Activated CD4-positive, alpha-beta T cell treated with anti-CD3 and anti-CD28 coated beads, Interleukin-2, amount 10 ng/mL, durations not matched to agents 24 days and 14 days (primary cell): ENCODE measurements at places on chromosomes 16 and 17. TPM values are rescaled to one million over a fixed set of nuclear protein-coding genes. Genes with fewer than 3 reads are reported as not detected.

GRCh38 chr16:23286131-23286532 is 16.0 kb upstream of the SCNN1B start:
- no peak overlapping the region for H3K27ac ChIP-seq
- H3K4me3 ChIP-seq, result no peak overlapping the region
- peaks cover 3% of the 10 kb centered on the region for H3K27me3 ChIP-seq
- H3K36me3 ChIP-seq, result no peaks in the 10 kb centered on the region
- H3K4me1 ChIP-seq, result peaks cover 2% of the 10 kb centered on the region

GRCh38 chr16:25184771-25185170 is 32.0 kb upstream of the AQP8 start:
- no peaks in the 10 kb centered on the region for H3K4me1 ChIP-seq
- H3K27ac ChIP-seq, result no peak overlapping the region
- no peaks in the 10 kb centered on the region for H3K36me3 ChIP-seq
- no peaks in the 10 kb centered on the region for H3K27me3 ChIP-seq

DNA sequence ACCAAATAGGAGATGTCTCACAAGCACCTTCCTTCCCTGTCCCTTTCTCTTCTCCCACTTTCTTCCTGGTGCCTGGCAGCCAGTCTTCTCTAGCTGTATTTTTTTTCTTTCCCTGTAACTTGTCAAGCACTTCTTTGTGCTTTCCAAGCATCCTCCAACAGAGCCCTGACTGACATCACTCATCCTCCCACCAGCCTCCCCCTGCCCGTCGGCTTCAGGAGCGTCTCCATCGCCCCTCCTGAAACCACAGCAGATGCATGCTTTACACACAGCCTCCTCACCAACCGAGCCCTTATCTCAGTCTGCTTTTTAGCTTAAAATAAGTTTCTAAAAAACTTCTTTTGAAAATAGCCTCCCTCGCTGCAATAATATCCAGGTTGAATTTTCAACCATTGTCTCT is 268.7 kb upstream of the CDH5 start:
- H3K4me3 ChIP-seq, result no peak overlapping the region
- H3K27ac ChIP-seq, result no peak overlapping the region
- DNase-seq, result no peak

DNA sequence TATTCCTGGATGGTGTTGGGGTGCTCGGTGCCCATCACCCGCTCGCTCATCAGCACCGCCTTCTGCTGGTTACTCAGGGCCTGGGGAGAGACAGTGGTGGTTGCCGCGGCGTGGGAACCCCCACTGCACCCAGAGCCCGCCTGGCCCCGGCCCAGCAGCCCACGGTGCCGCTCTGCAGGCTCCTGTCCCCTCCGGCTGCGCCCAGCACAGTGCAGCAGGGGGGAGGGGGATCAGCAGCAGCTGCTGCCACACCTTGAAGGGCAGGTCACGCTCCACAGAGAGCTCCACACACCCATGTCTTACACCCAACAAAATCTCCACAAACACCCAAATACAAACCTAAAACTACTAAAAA is 18.8 kb downstream of the CLUH start:
- H3K4me1 ChIP-seq, result no peaks in the 10 kb centered on the region
- H3K27ac ChIP-seq, result no peak overlapping the region
- H3K27me3 ChIP-seq, result no peaks in the 10 kb centered on the region

DNA sequence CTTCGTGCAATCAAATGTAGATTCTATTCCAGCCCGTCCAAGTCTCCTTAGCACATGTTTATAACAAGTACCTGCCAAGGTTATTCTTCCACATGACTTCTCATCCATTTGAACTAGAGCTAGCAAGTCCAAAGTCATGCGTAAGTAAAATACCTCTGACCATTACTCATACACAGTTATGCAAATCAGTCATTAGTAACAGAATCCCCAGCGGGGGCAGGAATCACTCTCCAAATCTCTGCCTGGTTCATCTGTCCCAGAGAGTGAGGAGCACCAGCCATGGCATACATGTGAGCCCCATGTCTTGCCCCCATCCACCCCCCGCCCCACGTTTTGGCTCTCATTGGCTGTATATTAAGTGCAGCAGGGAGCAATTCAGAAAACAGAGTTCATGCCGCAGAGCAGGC is 27.7 kb downstream of the SRL start:
- H3K36me3 ChIP-seq, result no peaks in the 10 kb centered on the region
- no peak overlapping the region for H3K4me3 ChIP-seq
- H3K27ac ChIP-seq, result no peak overlapping the region
- DNase-seq, result no peak
- peaks cover 4% of the 10 kb centered on the region for H3K27me3 ChIP-seq
- no peaks in the 10 kb centered on the region for H3K4me1 ChIP-seq

- DNase-seq, result no peak
- peaks cover 12% of the 10 kb centered on the region for H3K4me1 ChIP-seq
Observed at GRCh38 chr17:79401704-79402674, 208.9 kb downstream of the RBFOX3 start.

DNA sequence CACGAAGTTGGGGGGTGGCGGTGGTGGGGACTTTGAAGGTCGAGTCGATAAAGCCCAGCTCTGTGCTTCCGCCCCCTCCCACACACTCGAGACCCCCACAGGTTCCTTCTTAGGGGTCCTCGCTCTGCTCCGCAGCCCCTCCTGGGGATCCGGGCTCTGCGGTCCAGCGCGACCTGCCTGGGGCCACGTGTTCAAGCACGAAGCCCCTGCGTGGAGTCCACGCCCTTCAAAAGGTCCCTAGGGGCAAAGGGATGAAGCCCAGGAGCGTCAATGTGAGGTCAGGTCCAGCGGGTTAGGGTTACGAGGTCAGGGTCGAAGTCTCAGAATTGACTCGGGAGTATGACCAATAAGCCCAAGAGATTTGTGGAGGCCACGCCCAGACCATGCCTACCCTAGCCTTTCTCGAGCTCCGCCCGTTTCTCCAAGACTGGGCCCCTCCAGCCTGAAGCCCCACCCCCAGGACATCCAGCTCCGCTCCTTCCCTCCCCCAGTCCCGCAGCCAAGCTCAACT is 786 bp upstream of the CACNA1G start:
- H3K4me3 ChIP-seq, result peak overlapping the region; percentile 80
- H3K27ac ChIP-seq, result no peak overlapping the region
- peaks cover 59% of the 10 kb centered on the region for H3K27me3 ChIP-seq

GRCh38 chr17:74805591-74805991 is 29.4 kb upstream of the NAT9 start:
- no peaks in the 10 kb centered on the region for H3K4me1 ChIP-seq
- no peaks in the 10 kb centered on the region for H3K27me3 ChIP-seq
- no peak overlapping the region for H3K4me3 ChIP-seq

DNA sequence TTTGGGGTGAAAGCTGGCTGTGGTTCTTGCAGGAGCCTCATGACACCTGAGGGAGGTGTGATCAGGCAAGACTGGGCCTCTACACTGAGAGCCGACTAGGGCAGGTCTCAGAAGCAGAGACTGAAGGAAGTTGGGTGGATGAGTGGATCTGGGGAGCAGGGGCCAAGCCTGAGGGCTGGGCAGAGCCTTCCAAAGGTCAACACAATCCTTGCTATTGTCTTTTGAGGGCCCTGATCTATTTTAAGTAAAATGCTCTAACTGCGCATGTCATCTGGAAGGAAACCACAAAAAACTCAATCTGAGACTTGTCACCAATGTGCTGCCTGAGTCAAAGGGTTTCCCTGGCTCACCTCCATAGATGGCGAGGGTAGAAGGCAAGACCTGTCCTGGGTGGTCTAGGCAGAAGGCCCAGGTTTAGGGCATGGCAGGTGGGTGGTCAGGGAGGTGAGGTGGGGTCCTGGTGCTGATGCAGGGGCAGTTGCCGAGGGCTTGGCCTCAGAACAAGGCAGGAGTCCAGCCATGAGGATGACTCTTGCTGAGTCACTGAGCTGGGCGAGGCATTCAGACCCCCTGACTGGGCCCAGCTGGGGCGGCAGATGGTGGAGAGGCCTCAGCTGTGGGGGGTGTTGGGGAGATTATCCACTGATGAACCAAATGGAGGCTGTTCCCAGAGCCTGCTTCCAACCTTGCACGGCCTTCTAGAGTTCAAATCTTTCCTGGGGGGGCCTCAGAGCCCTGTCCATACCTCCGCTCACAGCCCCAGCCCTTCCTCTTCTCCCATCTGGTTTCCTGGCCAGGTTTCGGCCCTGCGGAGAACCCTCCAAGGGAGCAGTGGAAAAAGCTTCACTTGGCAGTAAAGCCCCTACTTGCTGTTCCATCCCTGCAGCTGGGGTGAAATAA is 5.1 kb downstream of the MVP start:
- peak overlapping the region; percentile 85 for H3K27ac ChIP-seq
- H3K4me1 ChIP-seq, result peaks cover 50% of the 10 kb centered on the region
- DNase-seq, result peak; percentile 85

DNA sequence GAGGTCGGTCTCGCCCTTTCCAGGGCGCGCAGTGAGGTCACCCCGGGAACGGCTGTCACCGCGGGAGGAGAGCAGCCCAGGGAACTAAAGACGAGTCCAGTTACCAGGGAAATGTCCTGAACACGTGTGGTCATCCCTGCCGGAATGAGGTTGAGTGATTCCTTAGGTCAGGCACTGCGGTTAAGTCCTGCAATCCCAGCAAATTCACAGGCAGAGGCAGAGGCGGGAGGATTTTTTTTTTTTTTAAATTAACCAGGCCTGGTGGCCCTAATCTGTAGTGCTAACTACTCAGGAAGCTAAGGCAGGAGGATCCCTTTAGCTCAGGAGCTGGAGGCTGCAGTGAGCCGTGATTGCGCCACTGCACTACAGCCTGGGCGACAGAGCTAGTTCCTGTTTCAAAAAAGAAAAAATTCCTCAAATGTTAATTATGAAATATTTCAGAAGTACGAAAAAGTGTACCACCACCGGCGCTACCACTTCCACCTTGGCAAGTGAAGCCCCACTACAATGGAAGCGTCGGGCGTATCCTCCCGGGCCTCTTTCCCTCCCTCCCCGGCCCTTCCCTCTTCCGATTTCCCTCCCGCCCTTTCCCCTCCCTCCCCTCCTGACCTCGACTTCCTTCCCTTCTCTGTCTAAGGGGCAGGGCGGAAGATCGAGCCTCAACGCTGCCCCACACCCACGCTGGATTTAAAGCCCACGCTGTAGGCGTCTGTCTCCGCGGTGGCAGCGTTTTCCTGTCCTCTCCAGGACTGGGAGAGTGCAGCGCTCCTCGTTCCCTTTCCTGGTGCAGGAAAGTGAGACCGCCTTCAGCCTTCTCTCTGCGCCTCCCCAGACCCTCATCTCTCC is 27.3 kb downstream of the SLFN11 start:
- peak overlapping the region; percentile 60 for H3K27ac ChIP-seq
- H3K4me3 ChIP-seq, result peak overlapping the region; percentile 93
- peaks cover 18% of the 10 kb centered on the region for H3K27me3 ChIP-seq
- peaks cover 38% of the 10 kb centered on the region for H3K36me3 ChIP-seq
- H3K4me1 ChIP-seq, result peaks cover 42% of the 10 kb centered on the region

GRCh38 chr17:2948721-2949468 is 114.5 kb downstream of the OR1D5 start:
- peaks cover 11% of the 10 kb centered on the region for H3K27me3 ChIP-seq
- H3K4me3 ChIP-seq, result no peak overlapping the region
- no peak for DNase-seq
- H3K36me3 ChIP-seq, result no peaks in the 10 kb centered on the region
- no peak overlapping the region for H3K27ac ChIP-seq

DNA sequence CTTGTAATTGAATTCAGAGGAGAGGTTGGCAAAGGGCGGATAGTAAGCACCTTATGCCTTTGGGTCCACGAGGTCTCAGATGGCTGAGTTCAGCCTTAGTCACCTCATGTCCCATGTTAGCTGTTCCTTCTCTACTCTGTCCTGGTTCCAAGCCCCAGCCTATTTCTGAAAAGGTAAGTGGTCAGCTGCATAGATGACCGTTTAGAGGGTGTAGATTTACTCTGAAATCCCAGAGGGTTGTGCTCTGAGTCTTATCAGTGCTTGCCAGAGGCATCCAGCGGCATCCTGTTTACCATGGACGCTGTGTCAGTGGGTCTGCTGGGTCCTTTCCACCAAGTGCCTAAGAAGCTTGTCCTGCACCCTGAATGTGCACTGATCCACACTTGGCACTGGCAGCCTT is 1.9 kb downstream of the ZNF778 start:
- peaks cover 2% of the 10 kb centered on the region for H3K27me3 ChIP-seq
- DNase-seq, result no peak
- peak overlapping the region; percentile 58 for H3K4me3 ChIP-seq

DNA sequence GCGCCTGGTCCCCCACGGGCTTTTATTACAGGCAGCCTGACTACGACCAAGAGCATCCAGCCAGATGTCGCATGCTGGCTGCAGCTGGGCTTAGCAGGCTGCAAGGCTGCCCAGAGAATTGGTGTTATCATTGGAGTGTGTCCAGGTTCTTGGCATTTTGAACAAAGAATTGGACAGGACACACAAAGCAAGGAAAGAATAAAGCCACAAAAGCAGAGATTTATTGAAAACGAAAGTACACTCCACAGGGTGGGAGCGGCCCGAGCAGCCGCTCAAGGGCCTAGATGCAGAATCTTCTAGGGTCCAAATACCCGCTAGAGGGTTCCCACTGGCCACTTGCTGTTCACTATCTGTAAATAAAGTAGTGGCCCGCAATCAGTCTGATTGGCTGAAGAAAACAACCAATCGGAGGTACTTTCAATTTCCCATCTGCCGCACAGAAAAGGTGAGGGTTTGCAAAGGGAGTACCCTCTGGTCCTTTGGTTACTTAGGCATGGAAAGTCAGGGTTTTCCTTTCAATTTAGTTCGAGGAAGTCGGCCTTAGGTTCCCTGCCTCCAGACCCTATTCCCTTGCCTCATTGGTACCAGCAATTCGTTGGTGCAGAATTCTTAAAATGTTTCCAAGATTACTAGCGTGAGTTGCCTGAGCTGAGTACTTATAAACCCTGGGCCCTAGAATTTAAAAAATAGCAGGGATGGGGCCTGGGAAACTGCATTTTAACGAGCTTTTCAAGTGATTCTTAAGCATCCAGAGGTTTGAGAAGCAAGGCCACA is 38.5 kb upstream of the CNEP1R1 start:
- no peak overlapping the region for H3K4me3 ChIP-seq
- no peaks in the 10 kb centered on the region for H3K36me3 ChIP-seq
- no peak for DNase-seq
- no peak overlapping the region for H3K27ac ChIP-seq
- peaks cover 9% of the 10 kb centered on the region for H3K4me1 ChIP-seq

The CDK5R1 gene
- 7.2 and 8.2 TPM in 2 replicates for total RNA-seq

The C17orf50 gene
- not detected in 2 replicates for total RNA-seq

The CALB2 gene
- not detected in 2 replicates for total RNA-seq

The CACNG3 gene
- total RNA-seq, result not detected in 2 replicates

The MYH4 gene
- total RNA-seq, result not detected in 2 replicates

The TEX19 gene
- total RNA-seq, result 0.09 TPM in 2 replicates

The SBK1 gene
- total RNA-seq, result 0.85 and 1.5 TPM in 2 replicates

The SIAH1 gene
- 13.5 and 15.1 TPM in 2 replicates for total RNA-seq

The NT5M gene
- 7.1 and 8.1 TPM in 2 replicates for total RNA-seq

The CDH5 gene
- total RNA-seq, result not detected in 2 replicates

The EZH1 gene
- total RNA-seq, result 39.5 and 39.6 TPM in 2 replicates

The NLE1 gene
- 45.3 and 47.9 TPM in 2 replicates for total RNA-seq

The FTSJ3 gene
- total RNA-seq, result 99.6 and 100 TPM in 2 replicates
